ENCODE measurements at places on chromosomes 3 and 15.

DNA sequence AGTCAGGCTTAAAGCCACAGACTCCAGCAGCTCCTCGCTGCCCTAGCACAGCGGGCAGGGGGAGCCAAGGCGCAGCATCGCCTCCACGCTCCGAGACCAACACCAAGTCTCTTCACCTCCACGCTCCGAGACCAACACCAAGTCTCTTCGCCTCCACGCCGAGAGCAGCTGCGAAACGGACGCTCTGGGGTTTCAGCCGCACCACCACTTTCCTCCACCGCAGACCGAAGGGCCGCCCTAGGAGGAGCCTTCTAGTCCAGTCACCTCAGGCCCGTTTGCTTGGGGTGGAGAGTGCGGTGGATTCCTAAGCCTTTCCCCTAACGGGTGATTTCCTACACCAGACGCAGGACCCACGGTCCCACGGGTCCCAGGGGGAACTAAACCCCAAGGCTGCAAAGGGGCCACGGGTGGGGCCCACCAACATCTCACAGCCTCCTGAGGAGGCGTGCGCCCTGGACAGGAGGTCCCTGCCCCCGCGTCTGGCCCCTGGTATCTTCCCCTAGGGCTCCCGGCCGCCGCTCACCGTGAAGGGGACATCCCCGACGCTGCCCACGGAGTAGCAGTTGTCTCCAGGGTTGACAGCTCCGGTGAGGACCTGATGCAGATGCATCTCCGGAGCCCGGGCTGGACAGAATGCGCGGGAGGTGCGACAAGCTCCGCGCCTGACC, 501 bp downstream of the DMXL2 start:
- DNase-seq = no peak

GRCh38 chr3:71260782-71261181, 322.7 kb downstream of the FOXP1 start:
- DNase-seq = no peak

DNA sequence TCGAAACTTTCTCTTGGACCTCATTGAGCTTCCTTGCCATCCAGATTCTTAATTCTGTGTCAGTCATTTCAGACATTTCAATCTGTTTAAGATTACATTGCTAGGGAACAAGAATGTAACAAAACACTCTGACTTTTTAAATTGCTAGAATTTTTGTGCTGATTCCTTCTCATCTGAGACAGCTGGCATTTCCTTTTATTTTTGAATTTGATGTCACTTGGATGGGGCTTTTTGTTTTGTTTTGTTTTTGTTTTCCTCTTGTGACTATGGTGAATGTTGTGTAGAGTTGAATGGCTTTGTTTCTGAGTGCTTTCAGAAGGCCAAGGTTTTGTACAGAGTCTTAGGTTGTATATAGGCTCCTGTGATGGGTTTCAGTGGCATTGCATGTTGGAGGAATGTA, 1129.3 kb downstream of the NAALADL2 start:
- DNase-seq = no peak

GRCh38 chr3:196174652-196175051, 36.5 kb downstream of the ZDHHC19 start:
- no peak for DNase-seq

GRCh38 chr3:56829533-56829932, 27.8 kb upstream of the ARHGEF3 start:
- no peak for DNase-seq

DNA sequence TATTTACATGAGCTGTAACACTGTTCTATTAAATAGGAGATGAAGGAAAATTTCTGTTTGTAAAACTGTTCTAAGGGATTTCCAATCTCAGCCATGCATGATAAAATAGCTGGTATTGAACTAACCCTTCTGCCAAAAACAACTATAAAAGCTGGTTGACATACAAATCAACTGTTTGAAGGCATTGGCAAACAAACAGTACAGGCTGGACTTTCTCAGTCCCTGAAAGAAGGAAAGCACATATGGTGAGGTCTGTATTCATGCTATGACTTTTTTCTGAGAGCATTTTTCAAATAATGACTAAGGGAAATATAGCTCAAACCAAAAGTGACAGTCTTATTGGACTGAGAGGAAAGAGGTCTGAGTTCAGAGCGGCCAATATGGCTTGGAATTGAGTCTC, 117.0 kb upstream of the CCDC54 start:
- DNase-seq = no peak

DNA sequence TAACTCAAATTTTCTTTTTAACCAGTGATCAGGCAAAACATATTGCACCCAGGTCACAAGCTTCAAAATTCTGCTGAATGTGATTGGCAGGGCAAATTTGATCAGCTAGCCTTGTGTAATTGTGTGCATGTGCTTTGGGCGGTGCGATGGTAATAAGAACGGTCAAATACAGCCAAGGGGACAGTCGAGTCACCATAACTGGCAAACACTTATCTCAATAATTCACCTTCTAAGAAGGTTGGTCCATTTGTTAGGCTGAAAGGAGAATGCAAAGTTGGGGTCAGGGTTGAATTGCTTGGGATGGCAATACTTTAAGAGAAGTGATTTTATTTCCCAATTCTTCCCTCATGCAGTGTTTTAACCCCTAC, 302.4 kb upstream of the PDZRN3 start:
- no peak for DNase-seq

- no peak for DNase-seq
These were observed 1.6 kb upstream of the KLF15 start for GRCh38 chr3:126358816-126359181.

DNA sequence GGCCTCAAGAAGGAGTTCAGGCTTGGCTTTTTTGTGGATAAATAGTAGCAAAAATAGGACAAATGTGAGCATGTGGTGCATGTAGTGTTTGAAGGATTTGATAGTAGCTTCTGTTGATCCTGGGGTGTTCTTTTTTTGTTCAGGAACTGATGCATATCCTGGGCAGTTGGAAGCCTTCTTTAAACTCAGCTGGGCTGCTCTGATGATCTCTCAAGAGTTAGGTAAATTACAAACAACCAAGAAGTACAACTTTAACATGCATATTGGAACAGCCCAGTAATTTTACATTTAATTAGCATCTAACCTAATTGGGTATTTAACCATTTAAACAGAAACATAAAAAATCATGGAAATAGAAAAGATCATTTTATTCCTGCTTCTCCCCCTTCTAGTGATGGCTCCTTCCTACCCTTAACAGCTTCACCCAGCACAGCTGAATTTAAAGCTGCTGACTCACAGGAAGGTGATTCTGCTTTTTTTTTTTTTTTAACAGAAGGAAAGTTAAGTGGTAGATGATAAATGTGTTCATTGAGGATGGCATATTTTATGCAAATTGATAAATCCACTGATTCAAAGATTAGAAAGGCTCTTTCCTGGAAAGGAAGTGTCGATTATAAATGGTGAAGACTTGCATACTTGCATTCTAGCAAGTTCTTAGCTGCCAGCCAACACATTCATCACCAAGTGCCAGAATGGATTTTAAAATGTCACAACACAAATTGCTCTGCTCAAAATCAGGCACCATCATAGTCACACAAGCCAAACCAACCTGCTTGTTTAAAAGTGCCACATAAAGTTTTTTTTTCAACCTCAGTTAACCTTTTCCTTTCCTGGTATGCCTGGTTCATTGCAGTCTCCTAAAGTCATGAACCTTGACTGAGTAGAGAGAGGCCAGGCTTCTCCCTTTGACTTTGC, 20.0 kb downstream of the SLC35G2 start:
- DNase-seq = no peak

GRCh38 chr3:39251576-39251975, 28.3 kb downstream of the CX3CR1 start:
- no peak for DNase-seq

GRCh38 chr3:147760941-147761340, 351.8 kb downstream of the ZIC1 start:
- no peak for DNase-seq

DNA sequence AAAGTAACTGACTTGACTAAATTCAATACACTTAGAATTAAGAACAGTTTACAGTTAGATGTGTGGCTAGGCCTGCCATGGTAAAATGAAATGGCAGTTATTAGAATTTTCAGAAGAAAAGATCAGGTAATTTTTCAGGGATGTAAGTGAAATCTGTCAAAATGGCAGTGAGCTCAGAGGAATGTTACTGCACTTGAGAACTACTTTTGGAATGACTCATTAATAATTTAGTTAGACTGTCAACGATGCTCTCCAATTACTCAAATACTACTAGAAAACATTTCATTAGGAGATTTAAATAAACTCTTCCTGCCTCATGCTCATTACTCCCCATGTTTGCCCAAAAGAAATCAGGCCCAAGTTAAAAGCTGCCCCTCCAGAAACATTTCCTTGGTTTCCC, 84.4 kb downstream of the RFTN1 start:
- no peak for DNase-seq

- no peak for DNase-seq
These were observed 9.4 kb upstream of the CRTC3 start for GRCh38 chr15:90520365-90520764.

DNA sequence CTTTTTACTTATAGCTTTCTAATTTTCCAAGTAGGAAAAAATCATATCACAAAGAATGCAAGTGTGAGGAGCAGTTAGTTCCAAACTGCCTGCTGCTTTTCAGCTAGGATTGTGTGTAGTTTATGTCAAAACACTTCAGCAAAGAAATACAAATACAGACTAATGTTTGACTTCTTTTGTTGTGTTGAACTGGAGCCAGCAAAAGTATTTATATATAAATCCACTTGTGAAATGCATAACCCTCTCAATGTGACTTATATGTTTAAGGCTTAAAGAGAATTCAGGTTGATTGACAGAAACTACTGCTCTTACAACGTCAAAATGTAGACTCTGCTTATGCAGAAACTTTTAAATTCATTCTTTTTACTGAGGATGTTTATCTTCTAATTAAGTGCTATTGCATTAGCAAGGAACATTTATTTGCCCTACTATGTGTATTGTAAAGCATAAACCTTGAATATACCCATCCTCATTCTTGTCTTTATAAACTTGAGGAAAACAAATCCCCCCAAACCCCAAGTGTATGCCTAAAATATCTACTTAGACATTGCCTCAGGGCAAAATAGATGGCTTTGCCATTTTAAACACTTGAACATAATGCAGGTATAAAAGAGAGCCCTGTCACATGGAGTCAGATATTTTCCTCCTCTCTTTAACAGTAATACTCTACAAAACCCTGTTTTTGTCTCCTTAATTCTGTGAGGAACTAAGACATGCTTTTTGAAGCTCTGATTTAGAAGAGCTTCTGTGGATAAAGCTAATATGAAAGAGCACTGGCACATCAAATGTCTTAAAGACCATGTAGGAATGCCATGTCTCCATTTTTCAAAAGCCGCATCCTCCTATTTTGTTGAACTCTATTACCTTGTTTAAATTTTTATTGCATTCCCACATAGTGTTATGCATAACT, 302.8 kb upstream of the TBC1D5 start:
- no peak for DNase-seq

GRCh38 chr15:87638554-87639083, 617.9 kb downstream of the NTRK3 start:
- DNase-seq = no peak

GRCh38 chr3:171622126-171622525, 161.9 kb upstream of the TNIK start:
- DNase-seq = no peak

- DNase-seq = no peak
These were observed 142.3 kb downstream of the TMCO5A start for GRCh38 chr15:38076786-38077185.

- DNase-seq = no peak
These were observed 424.3 kb downstream of the ROBO2 start for GRCh38 chr3:77464111-77464688.

- DNase-seq = no peak
These were observed 701.8 kb upstream of the CCDC54 start for GRCh38 chr3:106675451-106675850.

GRCh38 chr3:149559525-149559924, 85.0 kb downstream of the TM4SF4 start:
- DNase-seq = no peak

GRCh38 chr3:12974819-12975218, 98.4 kb downstream of the IQSEC1 start:
- DNase-seq = no peak

DNA sequence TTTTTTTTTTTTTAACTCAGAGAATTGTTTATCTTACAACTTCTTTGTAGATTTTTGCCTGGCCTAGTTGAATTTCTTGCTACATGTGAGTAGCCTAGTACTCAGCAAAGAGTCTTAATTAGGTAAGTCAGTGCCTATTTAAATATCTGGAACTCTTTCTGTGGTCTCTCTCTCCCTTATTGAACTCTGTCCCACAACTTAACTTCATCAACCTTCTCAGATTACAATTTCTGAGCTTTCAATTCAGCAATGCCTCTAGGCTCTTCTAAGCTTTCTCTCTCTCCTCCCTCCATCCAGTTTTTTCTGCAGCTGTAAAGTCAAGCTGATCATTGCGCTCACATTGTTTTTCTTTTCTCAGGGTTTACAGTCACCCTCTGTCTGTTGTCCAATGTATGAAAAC, 517.6 kb upstream of the ROBO1 start:
- no peak for DNase-seq

DNA sequence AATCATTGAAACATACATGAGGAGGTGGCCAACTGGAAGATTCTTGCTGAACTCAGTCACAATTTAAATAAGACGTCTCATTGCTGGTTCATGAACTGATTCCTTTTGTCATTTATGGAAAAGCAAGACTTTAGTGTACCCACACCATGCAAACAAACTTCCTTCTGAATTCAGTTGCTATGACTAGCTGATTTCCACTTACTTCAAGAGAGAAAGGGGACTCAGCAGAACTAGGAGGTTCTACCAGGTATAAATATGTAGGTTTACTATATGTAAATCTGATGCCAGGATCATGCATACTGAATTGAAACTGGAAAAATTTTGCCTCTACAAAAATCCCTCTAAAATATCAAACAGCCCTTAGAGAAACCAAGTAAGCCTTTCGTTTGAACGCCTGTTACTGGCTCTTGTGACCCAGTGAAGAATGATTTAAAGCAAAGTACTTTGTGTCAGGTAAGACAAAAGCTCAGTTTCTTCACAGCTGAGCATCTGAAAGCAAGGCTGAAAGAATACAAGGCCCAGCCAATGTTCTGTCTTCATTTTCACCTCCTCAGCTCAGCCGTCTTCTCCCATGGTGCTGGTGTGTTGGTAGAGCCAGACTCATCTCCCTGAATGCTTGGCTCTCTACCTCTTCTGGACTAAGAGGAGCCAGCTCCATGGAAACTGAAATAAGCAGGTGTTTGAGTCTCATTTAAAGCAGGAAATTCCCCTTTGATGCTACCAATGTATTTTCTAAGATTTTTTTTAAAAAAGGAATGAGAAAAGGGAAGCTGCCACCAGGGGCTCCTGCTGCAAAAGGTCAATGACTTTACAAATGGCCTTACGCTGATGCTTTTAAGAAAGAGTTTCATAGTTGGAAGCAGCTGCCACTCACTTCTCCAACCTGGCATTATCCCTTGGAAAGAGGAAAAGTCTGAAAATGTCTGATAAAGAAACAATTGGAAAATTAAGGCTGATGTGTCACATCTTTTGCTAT, 301.6 kb downstream of the EFHB start:
- no peak for DNase-seq

DNA sequence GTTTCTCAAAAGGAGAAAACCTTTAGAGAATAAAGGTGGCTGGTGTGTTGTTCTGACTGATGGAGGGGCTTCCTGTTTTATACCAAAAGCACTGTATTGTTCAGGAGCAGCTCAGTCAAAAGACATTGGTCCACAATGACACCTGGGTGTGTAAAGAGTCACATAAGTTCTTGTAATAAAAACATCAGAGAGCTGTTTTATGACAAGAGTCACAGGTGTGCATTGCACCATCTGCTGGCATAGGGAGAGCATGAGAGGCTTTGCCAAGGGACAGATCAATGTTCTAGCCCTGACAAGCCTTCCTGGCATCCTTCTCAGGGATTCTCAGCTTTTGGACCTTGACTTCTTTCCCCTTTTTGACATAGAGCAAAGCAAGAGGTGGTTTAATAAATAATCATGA, 20.4 kb downstream of the ARPP21 start:
- no peak for DNase-seq
